ENCODE measurements at places on chromosomes 6 and 20.

DNA sequence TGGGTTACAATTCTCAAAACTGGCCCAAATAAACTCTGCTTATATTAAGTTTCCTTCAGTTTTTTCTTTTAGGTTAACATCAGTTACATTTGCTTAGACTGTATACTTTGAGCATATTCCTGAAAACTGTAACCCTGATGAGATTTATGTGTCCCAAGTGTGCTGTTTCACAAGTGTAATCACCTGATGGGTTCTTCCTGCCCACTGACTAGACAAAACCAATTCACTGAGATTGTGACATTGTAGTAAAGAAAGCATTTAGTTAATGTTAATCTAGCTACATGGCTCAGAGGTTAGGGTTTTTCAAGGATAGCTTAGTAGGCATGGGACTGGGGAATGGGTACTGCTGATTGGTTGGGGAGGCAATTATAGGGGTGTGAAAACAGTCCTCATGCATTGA, 53.6 kb downstream of the CCN2 start:
- no peak for DNase-seq

DNA sequence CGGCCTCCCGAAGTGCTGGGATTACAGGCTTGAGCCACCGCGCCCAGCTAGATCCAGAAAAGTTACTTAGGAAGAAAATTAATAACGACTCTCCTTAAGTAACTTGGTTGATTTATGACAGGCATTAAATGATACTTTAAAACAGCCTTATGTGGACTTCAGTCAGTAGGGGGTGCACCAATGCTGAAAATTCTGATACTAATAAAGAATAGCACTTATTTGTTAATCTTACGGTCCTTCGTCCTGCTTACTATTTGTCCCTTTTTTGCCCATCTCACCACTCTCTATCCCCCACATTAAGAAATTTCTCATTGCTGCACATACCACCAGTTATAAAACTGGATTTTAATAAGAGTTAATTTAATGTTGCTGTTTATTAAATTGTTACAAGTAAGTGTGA, 12.7 kb upstream of the PRELID3B start:
- no peak for DNase-seq

DNA sequence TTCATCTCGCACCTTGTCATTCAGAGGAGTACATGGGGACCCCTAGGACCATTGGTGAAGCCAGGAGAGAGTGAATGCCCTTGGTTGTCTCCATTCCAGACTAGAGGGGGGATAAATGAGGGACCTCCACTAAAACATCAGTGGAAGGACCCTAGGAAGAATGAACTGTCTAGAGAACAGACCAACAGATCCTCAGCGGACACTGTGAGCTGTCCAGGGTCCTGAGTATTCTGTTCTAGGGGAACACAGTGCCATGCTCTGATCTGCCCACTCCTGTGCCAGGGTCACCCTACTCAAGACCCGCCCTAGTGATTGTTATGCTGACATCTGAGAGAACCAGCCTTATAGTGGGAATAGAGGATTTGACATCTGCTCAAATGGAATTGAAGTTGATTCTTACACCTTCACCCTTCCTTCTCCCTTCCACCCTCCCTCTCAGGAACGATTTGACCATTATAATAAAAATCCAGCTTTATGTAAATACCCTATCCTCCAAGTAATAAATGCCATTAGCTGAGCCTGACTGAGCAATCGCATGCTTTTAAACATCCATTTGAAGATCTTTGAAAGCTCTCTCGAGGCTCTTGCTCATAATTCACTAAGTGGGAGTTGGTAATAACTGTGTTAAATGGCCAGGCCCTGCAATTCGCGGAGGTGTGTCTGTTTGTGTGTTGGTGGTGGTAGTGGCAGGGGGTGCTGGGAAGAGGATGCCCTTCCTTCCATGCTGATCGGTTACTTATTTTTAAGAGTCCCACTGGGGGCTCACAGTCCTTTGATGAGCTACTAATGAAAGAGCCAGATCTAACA, 43.6 kb upstream of the SLC32A1 start:
- DNase-seq, result peak; percentile 7

- DNase-seq, result no peak
Observed at GRCh38 chr6:166258854-166259276, 49.3 kb downstream of the PRR18 start.

GRCh38 chr20:1166948-1167720, 17.6 kb downstream of the TMEM74B start:
- peak; percentile 37 for DNase-seq

DNA sequence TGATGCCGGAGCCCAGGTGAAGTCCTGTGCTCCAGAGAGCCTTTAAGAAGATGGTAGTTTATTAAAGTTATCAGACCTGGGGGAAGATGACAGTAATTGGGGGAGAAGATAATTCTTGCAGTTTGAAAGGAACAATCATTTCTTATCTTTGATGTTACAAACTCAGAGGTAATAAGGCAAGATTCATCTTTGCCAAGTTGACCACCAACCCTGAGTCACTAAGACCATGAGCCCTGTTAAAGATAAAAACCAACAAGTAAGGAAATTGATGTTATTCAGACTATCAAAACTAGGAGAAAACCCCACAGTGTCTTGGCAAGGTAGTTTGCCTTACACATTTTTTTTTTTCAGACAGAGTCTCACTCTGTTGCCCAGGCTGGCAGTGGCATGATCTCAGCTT, 73.1 kb downstream of the MKKS start:
- no peak for DNase-seq

- no peak for DNase-seq
Observed at GRCh38 chr6:28165563-28165962, 23.9 kb downstream of the ZKSCAN8 start.

DNA sequence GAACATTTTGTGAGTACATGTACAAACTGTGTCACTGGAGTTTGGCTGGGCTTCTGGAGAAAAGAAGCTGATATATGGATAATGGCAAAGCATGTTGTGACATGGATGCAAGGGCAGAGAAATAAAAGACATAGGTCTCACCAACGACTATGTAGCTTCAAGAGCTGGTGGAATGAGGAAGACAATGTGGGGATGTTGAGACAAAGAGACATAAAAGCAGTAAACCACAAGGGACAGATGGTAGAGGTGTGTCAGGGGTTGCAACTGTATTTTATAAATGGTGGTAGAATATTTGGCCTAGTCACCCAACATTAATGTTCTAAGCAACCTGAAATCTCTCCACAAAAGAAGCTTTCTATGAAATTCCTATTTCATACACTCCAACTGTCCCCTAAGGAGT, 199.0 kb downstream of the KCNQ5 start:
- DNase-seq, result no peak

DNA sequence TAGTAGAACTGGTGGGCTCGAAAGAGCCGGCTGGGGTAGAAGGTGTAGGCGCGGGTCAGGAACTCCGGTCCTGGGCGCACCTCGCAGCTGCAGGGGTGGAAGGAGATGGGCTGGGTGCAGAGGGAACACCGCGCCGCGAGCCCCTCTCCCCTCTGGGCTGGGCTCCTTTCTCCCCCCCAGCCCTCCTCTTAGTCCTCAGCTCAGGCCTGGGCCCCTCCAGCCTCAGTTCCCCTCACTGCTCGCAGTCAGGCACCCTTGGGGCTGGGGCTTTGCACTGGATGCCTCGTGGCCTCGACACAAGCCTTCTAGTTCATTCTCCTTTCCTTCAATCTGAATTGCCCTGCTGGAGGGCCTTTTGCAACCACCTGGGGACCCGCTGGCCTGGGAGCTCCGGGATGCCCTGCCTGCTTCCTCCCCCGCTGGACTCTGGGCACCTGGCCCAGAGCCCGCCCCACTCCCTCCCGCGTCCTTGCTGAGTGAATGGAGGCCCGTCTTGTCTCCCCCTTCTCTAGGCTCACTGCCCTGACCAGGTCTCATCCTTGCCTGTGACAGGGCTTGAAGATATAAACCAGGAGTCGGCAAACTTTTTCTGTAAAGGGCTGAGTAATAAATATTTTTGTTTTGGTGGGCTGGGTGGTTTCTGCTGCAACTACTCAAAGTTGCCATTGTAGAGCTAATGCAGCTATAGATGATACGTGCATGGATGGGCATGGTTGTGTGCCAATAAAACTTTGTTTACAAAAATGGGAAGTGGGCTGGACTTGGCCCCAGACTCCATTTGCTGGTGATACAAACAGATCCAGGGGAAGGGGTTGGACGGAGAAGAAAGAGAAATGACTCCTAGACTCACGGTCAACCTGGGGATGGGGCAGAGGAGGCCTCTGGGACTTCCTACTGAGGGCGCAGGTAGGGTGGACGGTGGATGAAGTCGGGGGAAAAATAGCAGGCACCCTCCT, 47.3 kb downstream of the APCDD1L start:
- no peak for DNase-seq

GRCh38 chr6:110472739-110473138, 3.7 kb downstream of the SLC22A16 start:
- DNase-seq, result no peak

DNA sequence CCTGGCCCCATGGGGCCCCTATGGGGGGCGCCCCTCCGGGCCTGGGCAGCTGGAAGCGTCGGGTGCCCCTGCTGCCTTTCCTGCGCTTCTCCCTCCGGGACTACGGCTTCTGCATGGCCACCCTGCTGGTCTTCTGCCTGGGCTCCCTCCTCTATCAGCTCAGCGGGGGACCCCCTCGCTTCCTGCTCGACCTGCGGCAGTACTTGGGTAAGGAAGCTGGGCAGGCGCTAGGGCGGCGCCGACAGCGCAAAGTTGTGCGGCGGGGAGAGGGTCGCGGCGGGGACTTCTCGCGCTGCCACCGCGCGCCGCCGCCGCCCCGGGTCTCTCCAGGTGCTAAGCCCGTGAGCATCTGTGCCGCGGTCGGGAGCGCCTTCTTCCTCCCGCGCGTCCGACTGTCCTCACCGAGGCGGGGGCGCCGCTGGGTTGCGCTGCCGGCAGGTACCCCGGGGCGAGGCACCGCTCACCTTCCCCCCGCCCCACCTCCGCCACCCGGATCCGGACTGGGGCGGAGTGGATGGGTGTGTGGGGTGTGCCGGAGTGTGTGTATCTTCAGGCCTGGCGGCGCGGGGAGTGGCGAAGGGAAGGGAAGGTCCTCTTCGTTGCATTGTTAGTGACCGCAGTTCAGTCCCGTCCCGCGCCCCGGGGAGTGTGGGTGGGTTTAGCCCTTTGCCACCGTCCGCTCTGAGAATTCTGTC, 788 bp downstream of the UST start:
- DNase-seq, result peak; percentile 32

DNA sequence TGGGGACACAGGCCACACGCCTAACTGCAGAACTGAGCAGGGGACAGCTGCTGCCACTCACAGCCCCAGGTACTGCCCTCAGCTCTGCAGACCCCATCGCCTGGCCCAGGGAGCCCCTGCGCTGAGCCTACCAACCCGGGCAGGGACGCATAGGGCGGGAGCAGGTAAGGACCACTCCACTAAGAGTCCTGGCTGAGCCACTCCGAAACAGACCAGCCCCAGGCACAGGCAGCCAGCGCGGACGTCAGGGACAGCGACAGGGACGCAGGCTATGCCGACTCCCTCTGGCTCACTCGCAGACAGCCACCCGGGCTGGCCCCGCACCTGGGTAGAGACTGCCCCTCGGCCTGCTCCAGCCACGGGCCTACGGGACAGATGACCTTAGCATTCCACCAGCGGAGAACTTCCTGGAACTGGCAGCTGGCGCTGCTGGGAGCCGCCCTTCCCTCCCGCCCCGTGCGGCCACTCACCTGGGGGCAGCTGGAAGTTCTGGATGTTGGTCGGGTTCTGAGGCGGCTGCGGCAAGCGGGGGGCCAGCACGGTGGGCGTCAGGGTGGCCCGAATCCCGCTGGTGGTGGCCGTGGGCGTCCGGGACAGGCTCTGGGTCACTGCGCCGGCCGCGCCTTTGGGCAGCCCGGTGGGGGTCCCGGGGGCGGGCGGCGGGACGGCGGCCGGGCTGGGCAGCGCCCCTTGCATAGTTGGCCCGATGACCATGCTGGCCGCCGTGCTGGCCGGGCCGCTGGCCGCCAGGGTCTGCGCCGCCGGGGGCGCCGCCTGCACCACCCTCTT, 1.5 kb downstream of the TAF4 start:
- DNase-seq, result no peak

DNA sequence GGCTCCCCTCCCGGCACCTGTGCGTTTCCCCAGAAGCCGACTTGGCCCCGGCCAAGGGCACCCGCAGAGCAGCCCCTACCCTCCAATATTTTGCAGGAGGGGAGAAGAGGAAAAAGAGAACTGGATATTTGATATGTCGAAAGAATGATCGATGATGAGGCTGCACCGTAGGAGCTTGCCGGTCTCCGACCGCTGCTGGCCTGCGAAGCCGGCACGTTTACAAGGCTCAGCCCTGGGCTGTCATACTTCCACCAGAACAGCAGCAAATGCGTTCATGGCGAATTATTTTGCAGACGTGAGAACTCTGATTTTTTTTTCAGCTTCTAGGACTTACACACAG, 296.7 kb downstream of the TFAP2C start:
- DNase-seq, result no peak
